ENCODE measurements at places on chromosomes 16 and 17.

DNA sequence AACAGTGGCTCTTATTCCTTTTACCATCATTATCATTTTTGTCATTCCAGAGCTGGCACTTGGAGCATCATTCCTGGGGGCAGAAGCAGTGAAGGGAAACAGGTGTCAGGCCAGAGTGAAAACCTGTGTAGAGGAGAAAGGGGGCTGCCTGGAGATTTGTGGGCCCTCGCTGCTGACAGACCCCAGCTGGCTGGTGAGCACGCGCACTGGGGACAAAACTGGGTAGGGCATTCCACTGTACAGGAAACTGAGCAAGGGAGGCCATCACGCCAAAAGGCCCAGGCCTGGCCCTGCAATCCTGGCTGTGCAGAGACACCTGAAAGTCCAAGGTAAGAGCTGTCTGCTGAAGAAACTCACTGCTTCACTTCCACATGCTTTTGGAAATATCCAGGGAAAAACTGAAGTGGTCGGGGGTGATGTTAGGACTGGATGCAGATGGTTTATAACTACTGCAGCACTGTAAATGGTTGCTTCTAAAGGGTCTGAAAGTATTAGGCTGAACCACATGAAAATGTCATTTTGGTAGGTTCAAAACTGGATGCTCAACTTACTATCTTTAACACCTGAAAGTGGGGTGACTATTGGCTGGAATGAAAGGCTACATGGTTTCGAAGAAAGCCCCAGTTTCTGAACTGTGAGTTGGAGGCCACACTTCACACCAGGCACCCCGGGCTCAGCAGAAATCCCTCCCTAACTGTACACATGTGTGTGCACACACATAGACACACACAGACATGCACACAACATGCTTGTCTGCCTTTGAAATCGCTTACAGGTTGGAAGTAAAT lies 225.0 kb downstream of the C16orf78 start:
- no peak for DNase-seq

GRCh38 chr17:5500247-5500588 lies 13.9 kb downstream of the MIS12 start:
- no peak for DNase-seq

GRCh38 chr16:57957673-57958392 lies 13.1 kb downstream of the CNGB1 start:
- no peak for DNase-seq

- no peak for DNase-seq
These were observed 17.8 kb upstream of the EMP2 start for GRCh38 chr16:10598157-10598556.

GRCh38 chr17:44222112-44222869 lies 2.8 kb upstream of the UBTF start:
- DNase-seq, result peak; percentile 71

GRCh38 chr16:64409783-64410210 lies 712.1 kb downstream of the CDH11 start:
- DNase-seq, result no peak
